ENCODE measurements at places on chromosomes 7 and 10. TPM values are rescaled to one million over a fixed set of nuclear protein-coding genes. Genes with fewer than 3 reads are reported as not detected.

DNA sequence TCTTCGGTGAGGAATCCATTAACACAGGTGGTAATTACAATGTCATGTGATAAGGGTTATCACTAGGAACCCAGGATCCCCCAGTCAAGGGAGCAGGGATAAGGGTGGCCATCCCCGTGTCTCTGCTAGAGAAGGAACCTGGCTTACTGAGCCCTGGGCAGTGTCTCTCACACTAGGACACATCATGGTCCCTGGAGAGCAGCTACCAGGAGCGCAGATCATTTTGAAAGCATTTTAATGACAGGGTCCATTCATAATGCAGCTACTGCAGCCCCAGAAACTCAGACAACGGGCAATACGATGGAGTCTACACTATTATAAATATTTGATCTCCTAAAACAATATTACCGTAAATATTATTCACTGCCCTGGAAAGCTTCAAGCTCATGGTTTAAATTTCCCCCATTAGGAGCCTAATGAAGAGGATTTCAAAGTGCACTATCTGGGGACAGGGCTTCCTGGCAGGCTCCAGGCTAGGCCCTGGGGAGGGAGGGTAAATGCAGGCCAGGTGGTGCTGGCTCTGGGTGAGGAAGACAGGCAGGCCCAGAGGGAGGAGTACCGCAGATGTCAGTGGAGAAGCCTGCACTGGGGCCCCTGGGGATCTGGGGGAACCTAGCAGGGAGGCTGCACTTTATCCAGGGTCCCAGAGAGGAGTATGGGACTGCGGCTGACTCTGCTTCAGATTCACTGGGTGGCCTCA, 52.6 kb upstream of the LOXL4 start:
- no peak for DNase-seq

DNA sequence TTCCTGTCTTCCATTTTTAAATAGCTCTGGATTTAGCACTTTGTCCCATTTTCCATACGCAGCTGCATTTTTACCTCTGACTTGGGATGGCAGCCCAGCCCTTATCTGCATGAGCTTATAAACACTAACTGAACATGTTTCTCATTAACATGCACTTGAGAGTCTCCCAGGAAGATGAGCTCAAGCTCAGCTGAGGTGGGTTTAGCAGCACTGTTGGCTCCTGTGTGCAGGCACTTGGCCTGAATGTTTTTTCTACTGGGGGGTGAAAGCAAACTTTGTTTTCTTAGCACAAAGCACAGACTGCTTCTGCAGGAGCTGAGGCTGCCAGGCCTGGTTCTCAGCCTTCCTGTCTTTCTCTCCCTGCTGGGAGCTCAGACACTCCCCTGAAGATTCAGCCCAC, 1093.6 kb upstream of the AUTS2 start:
- DNase-seq = no peak

Gene AGR3
- total RNA-seq = not detected

DNA sequence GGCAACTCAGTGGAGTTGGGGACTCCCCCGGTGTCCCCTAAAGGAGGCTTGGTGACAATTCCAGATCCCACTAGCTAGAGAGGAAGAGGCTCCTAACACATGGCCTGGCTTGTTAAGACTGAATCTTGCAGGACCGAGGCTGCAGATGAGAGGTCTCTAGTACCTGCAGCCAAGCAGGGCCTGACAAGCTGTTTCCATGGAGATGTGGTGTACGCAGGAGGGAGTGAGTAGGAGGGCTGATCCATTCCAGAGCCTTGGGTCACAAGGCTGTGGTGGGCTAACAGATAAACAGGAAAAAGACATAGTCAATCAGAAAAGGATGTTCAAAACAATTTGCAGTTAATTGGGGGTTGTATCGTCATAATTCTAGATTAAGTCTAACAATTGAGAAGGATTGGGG, 77.3 kb upstream of the MKLN1 start:
- no peak for DNase-seq

DNA sequence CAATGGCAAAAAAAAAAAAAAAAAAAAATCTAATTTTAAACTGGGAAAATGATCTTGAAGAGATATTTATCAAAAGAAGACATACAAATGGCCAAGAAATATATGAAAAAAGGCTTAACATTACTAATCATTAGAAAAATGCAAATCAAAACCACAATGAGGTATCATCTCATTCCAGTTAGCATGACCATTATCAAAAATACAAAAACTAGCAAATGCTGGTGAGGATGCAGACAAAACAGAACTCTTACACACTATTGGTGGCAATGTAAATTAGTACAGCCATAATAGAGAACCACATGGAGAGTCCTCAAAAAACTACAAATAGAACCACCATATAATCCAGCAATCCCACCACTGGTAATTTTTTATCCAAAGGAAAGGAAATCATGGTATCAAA, 489.6 kb downstream of the TNS3 start:
- no peak for DNase-seq

DNA sequence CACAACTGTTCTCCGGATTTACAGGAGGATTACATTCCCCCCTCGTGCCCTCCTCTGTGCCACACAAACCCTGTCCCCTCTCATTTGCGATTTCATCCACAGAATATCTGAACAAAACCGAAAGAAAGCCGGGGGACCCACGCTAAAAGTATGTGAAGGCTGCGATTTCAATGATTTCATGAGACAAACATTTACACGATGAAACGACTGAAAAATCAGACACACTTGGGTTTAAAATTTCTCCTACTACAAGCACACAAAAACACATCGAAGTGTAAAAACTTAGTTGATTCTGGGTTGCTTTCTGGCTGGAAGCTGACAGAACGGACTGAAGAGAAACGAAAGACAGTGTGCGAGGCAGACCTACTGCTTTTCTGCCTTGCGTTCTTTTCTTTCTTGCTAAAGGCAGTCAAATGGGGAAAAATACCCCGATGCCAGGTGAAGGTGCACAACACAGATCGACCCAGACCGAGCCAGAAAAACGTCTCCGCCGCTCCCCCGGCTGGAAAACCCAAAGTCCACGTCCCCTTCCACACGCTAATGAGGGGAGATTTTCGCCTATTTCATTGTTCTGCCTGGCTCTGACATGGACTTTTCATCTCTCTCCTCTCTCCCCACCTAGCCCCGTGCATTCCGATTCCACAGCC, 1.2 kb downstream of the HIPK2 start:
- peak; percentile 51 for DNase-seq

- DNase-seq = no peak
Measured at GRCh38 chr10:30959836-30960210, 71.8 kb downstream of the ZNF438 start.

GRCh38 chr7:111264981-111265380, 174.1 kb downstream of the LRRN3 start:
- DNase-seq = no peak

Gene AKR1C4
- total RNA-seq = not detected

- no peak for DNase-seq
Measured at GRCh38 chr7:150400008-150400787, 21.1 kb downstream of the ZNF775 start.

Gene NACAD
- 1.7 TPM for total RNA-seq

Gene COMTD1
- total RNA-seq = 36.6 TPM

GRCh38 chr7:98168904-98169621, 42.2 kb upstream of the BHLHA15 start:
- DNase-seq = no peak
